ENCODE measurements at places on chromosomes 5 and 9.

DNA sequence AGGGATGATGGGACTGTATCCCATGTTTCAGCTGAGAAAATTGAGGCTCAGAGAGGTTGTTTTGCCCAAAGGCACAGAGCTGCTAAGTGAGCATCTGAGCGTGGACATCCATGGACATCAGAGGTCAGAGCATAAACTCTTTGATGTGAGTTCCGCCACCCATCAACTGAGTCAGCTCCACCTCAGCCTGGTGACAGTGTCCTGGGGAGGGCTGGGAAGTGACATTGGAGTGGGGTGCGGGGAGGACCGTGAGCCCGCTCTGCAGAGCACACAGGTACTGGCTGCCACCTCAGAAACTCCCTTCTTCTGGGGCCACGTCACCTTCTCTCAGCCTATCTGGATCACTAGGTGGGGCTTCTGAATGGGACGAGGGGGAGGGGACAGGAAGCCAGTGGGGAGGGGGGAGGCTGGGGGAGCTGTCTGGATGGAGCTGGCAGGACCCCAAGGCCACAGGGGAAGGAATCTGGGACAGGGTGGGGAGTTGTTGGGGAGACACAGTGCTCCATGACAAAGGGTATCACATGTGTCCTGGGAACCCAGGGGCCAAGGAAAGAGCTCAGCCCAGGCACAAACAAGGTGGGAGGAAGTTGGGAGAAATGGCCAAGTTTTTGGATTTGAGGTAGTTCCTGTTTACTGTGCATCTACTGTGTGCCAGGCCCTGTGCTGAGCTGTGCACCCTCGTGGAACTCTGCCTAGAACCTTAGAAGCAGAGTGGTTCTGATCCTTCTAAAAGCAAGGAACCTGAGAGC lies 2.5 kb downstream of the LAMC3 start:
- no peak for DNase-seq

DNA sequence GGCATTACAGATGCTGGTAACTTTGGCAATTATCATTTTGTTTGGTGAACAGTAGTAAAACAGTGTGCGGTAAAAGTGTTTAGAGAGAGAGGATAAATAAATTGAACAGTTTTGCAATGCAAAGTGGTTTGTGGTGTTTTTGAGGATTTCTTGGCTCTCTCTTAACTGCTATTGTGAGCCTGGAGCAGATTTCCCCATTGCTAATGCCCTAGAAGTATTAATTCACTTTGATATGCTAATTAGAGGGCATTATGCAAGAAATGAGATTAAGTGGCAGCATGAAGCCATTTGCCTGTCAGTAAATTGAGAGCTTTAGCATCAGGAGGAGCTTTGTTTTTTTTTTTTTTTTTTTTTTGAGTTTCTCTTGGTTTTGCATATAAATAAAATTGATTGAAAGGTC lies 8.2 kb downstream of the PBX3 start:
- DNase-seq: no peak

- no peak for DNase-seq
These were observed 2.1 kb upstream of the PHF2 start for GRCh38 chr9:93574091-93574899.

DNA sequence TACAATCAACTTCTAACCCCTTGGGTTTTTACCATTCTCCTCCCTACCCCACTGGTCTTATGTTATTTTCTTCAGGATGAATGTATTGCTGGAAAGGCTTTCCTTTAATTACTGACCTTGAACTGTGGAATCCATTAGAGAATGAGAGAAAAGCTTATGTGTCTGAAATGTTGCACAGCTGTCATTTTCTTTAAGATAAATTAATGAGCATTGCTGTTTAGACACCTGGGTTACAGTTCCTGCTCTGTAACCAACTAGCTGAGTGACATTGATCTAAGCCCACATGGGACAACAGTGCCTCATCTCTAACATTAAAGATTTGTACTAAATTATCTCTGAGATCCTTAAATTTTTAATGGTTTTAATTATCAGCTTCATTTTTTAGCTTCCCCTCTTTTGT lies 507.0 kb downstream of the TAF11L14 start:
- no peak for DNase-seq

- DNase-seq: no peak
These were observed 79.0 kb downstream of the TAF11L14 start for GRCh38 chr5:17713301-17713700.

All from RPMI8226 (cell line).